Hematopoietic multipotent progenitor cell treated with erythropoietin and hydrocortisone succinate and interleukin-3 and kit ligand, for 17 days (in vitro differentiated cells): ENCODE measurements at places on chromosomes 3 and 15.

- no peak for DNase-seq
Observed at GRCh38 chr3:47565734-47566550, 12.7 kb downstream of the CSPG5 start.

DNA sequence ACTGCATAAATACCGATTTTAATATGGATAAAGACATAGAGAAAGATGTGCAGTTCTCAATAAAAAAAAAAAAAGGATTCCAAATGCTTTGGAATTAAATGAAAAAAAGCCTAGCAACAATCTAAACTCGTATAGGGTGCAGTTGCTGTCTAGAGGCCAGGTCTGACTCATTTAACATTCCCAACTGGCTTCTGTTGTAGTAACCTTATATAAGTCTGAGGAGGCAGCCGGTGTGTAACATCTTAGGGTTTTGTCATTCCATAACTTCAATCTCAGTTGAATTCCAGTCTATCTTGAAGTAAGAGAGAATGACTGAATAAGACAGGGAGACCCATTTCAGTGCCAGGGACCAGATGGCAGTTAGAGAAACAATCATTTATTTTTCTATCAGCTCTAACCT lies 6.5 kb downstream of the PDCD10 start:
- DNase-seq = peak; percentile 48

- no peak for DNase-seq
Observed at GRCh38 chr3:119690043-119690656, 12.7 kb upstream of the CFAP91 start.

DNA sequence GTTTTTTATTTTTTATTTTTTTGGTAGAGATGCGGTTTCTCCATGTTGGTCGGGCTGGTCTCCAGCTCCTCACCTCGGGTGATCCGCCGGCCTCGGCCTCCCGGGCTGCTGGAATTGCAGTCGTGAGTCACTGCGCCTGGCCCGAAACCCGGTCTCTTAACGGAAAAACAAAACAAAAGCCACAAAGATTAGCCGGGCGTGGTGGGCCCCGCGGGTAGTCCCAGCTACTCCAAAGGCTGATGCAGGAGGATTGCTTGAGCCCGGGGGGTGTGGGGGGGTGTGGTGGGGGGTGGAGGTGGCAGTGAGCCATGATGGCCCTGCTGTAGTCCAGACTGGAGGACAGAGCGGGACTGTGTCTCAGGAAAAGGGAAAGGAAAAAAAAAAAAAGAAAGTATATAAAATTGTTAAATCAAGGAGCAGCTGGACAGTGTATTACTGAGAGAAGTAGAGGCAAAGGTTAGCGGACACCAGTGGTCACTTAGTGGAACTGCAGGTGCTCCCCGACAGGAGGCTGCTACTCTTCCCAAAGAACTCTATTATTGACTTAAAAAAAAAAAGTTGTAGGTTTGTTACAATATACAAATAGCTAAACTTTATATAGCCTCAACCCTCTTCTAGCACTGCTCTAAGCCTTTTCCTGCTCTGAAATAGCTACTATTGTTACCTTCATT lies 30.3 kb upstream of the TUBGCP5 start:
- DNase-seq = no peak

DNA sequence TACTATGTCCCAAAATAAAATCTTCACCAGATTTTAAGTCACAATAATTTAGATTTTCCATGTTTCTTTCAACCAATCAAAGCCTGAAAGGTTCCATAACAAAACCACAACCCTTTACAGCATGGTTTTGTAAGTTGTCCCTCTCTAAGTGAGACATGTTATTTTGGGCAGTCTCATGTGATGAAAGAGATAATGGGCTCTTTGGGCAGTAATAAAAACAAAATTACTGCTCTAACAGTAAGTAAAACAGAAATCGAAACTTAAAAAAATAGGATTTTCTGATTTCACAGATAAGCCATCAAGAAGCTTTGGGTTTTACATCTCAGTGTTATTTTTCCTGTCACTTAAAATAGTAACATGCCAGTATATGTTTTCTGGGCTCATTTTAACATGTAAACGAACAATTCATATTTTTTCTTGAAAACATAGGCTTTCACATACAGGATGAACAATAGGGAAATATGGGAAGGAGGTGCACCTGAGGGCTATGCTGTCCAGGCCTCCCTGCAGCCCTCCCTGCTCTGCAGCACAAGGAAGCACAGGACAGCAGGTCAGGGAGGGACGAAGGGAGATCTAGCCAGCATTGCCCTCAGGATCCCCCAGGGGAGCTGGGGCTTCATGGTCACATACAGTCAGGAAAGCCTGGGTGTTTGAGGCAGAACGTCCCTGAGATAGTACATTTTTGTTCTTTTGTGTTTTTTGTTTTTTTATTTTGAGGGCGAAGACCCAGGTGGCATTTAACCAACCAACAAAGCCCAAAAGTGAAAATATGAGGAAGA lies 157.4 kb downstream of the SHOX2 start:
- no peak for DNase-seq

- DNase-seq = no peak
Observed at GRCh38 chr3:81920816-81921215, 159.4 kb upstream of the GBE1 start.

- no peak for DNase-seq
Observed at GRCh38 chr15:52234596-52235541, 43.7 kb upstream of the GNB5 start.

GRCh38 chr3:155495387-155495786 lies 201.9 kb upstream of the STRIT1 start:
- DNase-seq = no peak

DNA sequence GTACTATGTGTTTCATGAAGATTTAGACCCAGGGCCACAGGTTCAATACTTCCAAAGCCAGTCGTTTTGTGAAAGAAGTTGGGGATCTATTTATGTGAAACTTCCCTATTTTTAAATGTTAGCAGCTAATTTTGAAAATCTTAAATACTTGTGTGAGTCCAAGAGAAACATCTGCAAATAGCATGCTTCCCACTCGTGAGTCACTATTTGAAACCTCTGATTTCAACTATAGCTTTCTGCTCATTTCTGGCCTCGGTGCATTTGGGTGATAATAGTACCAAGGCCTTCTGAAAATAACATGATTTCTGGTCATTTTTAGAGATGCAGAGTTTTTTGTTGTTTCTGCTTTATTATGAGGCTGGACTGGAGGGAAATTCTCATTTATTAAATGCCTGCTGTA lies 110.0 kb downstream of the OPA1 start:
- no peak for DNase-seq
